ENCODE measurements at places on chromosomes 3 and 15.

- DNase-seq: no peak
These were observed 12.7 kb downstream of the ZBTB38 start for GRCh38 chr3:141380987-141381386.

- DNase-seq: no peak
These were observed 20.5 kb downstream of the TRH start for GRCh38 chr3:129994883-129995559.

- DNase-seq: no peak
These were observed 181.8 kb downstream of the SHQ1 start for GRCh38 chr3:72666447-72666755.

GRCh38 chr3:64667138-64667537 lies 20.7 kb downstream of the ADAMTS9 start:
- DNase-seq: no peak

- DNase-seq: no peak
These were observed 1199.9 kb downstream of the SI start for GRCh38 chr3:163878396-163878795.

- DNase-seq: no peak
These were observed 232.3 kb downstream of the TJP1 start for GRCh38 chr15:29589975-29590374.

DNA sequence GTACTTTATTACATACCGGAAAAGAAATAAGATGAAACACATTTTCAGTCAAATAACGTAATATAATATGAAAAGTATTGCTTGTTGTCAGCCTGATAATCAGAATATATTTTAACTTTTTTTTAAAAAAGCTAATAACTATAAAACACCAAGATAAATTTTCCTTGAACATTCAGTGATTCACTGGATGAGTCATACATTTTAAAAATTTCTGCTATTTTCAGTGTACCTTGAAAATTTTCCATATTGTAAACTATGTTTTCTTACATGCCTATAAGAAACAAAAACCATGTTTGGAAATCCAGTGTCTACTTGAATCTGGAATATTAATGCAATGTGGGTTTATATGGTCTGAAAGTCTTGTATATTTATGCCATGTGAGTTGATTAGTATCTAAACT lies 36.3 kb upstream of the MEIS2 start:
- no peak for DNase-seq

- no peak for DNase-seq
These were observed 40.8 kb downstream of the CMSS1 start for GRCh38 chr3:99858469-99858868.

- no peak for DNase-seq
These were observed 15.0 kb upstream of the PLD1 start for GRCh38 chr3:171825222-171825828.

- DNase-seq: no peak
These were observed 417.4 kb downstream of the PLCL2 start for GRCh38 chr3:17302170-17302569.

- no peak for DNase-seq
These were observed 15.6 kb downstream of the CLDN1 start for GRCh38 chr3:190306513-190307163.

- no peak for DNase-seq
These were observed 17.9 kb downstream of the FANCD2OS start for GRCh38 chr3:10090179-10090578.

GRCh38 chr15:37794947-37795346 lies 139.5 kb upstream of the TMCO5A start:
- no peak for DNase-seq

DNA sequence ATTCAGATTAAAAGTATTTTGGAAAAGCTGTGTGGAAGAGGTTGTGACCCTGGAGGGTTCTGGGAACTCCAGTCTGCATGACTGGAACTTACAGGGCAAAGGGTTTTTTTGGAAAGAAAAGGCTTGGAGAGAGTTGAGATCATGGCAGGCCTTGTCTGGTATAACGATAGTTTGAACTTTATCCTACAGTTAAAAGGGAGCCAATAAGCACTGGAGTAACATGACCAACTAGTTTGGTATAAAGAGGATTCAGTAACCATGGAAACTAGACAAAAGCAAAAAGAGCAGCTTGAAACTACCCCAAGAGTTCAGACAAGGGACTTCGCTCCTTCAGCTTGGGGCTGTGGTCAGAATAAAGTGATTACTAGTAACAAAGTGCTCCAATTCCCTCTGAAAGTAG lies 151.2 kb upstream of the TMCO5A start:
- no peak for DNase-seq

GRCh38 chr3:161371441-161372320 lies at the start of gene SPTSSB:
SPTSSB (minus strand) TSS chr3:161371517; CDS start chr3:161346323, 25,194 bp downstream.
- DNase-seq: peak; percentile 20

GRCh38 chr3:127064391-127065137 lies 81.6 kb downstream of the PLXNA1 start:
- no peak for DNase-seq

GRCh38 chr15:72902919-72903260 lies 119.3 kb upstream of the ADPGK start:
- DNase-seq: no peak

DNA sequence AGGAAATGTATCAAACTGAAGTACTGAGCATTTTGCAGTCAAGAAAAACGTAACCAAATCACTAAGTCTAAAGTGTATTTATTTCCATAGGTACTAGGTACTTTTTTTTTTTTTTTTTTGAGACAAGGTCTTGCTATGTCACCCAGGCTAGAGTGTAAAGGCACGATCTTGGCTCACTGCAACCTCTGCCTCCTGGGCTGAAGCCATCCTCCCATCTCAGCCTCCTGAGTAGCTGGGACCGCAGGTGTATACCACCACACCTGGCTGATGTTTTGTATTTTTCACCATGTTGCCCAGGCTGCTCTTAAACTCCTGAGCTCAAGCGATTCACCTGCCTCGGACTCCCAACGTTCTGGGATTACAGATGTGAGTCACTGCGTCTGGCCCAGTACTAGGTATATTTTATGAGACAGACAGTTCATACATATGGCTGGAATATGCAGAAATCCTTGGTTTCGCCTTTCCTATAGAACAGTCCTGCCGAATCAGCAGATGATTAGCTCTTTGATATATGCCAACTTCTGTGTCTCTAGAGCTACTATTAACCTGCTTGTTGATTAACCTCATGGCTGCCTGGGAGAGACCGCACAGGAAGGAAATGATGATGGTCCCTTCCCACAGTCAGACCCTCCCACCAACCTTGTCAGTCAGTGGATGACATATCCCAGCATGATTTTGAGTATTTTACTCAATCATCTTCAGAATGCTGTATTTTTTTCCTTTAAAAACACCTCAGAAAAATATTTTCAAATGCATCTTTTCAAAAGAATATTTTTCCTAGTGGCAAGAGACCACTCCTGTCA lies 32.3 kb downstream of the TMOD3 start:
- DNase-seq: peak; percentile 34

DNA sequence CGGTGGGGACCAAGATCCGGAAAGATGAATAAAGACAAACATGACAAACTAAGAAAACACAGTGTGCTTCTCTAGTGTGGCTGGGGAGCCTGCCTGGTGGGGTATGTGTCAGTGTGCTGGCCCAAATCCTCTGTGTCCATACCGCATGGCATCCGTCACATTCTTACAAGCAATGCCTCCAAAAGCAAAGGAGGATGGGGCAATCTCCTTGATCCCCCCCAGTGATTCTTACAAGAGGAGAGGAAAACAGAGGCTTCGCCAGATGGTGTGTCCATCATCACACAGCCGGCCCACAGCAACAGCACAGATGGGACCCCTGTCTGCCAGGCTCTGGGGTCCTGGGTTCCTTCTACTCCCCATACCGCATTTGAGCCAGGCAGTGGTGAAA lies 558 bp upstream of the IL17RC start:
- DNase-seq: no peak

GRCh38 chr15:38795471-38796245 lies 231.0 kb upstream of the RASGRP1 start:
- DNase-seq: no peak

- DNase-seq: no peak
These were observed 170.1 kb downstream of the VPS13C start for GRCh38 chr15:61890106-61890505.

- DNase-seq: no peak
These were observed 42.2 kb downstream of the GMPS start for GRCh38 chr3:155912579-155913190.

- no peak for DNase-seq
These were observed 99.2 kb downstream of the SLMAP start for GRCh38 chr3:57855281-57855680.

- no peak for DNase-seq
These were observed 11.1 kb downstream of the TLE3 start for GRCh38 chr15:70086636-70087035.

DNA sequence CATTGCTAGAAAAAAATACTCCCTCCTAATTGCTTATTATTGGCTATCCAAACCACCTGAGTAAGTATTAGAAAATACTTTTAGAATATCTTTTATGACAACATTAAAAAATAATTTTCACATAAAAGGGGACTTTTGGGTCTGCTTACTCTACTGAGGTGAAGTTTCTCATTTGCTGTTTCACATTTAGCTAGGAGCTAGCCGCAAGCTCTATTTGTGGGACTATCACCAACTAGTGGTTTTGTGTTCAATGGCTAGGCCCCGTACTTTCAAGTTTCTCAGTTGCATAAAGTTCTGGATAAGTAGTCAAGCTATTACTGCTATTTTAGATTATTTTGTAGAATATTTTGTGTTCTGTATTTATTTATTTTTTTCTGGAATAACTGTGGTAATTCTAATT lies 244.2 kb upstream of the SLITRK3 start:
- no peak for DNase-seq

- DNase-seq: no peak
These were observed 15.1 kb downstream of the MTHFS start for GRCh38 chr15:79881668-79882067.

DNA sequence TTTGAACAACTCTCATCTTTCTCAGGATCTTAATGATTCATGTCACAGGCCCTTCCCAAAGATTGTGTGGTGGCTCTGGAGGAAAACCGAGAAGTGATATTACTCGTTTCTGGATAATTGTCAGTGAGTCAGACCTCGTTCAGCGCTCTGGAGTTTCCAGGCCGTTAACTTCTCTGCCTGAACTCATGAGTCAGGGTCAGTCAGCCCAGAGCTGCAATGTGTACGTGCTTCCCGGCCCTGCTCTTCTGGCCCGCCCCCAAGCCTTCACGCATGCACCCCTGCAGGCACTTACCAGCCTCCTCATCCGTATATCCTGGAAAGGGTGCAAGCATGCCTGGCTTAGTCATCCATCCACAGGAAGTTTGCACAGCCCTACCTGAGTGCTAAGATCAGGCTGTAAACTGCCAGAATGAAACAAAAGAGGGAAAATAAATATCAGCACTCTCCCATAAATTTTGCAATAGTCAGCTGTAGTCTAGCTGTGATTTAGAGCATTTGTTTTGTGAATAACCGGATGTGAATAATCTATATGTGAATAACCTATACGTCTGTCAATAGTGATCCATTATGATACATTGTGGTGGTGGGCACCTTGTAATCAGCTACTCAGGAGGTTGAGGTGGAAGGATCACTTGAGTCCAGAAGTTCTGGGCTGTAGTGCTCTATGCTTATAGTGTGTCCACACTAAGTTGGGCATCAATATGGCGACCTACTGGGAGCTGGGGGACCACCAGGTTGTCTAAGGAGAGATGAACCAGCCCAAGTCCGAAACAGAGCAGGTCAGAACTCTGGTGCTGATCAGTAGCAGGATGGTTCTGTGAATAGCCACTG lies 35.3 kb upstream of the SEMA4B start:
- DNase-seq: peak; percentile 61

GRCh38 chr3:30614373-30614772 lies 8.0 kb downstream of the TGFBR2 start:
- DNase-seq: no peak

GRCh38 chr3:75272691-75273090 lies 391.4 kb upstream of the FRG2C start:
- no peak for DNase-seq

DNA sequence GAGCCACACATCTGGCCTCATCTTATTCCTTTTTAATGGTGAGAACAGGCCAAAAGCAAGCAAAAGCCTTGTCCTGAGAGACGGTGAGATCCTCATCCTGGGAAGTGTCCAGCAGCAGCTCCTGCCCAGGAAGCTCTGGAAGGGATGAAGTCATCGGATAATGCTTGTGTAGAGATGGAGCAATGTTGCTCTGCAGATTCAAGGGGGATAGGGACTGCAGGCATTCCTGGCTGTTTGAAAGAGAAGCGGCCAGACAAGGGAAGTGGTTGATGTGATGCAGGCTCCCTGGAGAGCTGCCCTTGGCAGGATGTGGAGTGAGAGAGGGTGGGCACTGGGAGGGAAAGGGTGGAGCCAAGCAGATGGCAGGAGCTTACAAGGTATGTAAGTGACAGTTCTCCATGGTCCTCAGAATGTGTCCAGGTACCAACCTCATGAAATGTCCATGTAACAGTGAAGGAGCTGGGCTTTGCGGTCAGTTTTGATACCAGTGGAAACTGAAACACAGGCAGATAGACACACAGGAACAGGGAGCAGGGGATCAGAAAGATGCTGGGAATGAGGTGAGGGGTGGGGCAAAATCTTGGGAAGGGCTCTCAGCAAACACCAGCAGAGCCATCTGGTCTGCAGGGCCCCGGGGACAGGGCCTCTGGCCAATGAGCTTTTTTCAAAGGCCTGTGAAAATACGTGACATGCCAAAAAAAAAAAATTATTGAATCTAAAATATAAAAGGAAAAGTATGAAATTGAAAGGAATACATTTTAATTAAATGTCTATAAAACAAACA lies 32.2 kb upstream of the LACTB start:
- DNase-seq: no peak

DNA sequence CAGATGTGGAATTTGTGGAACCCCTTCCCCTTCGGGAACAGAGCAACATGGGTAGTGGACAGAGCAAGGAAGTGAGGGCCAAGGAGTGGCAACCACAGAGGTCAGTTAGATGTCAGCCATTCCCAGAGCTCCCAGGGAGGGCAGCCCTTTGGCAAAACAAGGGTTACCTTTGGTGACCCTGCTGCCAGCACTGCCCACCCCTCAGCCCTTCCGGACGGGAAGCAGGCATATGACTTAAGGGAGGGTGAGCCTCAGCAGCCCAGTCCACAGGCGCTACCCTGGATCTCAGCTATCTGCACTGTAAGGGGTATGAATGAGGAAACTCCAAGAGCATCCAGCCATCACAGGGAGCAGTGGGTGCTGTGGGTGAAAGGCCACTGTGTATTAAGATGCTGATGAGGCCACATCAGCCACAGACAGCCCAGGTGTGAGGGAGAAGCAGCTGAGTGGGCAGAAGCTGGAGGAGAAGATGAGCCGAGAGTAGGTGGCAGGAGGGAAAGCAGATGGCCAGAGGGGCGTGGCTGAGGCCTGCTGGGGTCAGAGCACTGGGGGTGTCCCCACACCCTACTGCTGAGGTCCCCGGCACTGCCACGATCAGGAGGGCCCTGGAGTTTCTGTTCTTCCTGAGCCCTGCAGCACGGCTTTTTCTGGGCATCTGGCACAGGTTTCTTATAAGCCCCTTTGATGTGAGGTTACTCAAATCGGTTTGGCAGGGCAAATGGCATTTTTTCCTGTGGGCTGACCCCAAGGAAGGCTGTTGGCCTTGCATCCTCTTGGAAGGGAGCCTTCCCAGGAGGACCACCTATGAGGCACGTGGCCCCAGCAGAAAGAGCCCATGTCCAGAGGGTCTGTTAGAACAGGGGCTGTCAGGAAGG lies 6.2 kb downstream of the PLA2G4D start:
- DNase-seq: no peak
